ENCODE measurements at places on chromosomes 13 and 19.

GRCh38 chr19:7492558-7492957, 3.7 kb upstream of the PEX11G start:
- DNase-seq: no peak

DNA sequence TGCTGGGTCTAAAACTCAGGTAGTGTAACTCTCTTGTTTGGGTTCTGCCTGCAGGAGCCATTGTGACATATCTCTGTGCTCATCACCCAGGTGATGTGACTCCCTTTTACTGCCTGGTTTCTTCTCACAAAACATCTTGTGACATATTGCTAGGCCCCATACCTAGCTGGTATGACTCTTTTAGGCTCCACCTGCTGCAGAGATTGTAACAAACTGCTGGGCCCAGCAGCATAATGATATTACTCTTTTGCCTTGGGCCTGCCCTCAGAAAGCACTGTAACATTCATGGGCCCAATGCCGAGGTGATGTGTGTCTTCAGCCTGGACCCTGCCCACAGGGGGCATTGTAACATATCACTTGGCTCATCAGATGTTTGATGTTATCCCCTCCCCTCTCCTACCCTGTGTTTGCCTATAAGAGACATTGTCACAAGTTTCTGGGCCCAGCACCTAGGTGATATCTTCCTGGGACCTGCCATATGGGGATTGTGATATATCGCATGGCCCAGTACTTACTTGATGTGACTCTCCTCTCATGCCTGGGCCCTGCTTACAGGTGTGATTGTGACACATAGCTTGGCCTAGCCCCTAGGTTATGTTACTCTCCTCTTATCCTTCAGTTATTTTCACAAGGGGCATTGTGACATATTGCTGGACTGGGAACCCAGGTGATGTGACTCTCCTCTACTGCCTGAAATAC, 18.0 kb upstream of the ZNF681 start:
- DNase-seq: no peak

DNA sequence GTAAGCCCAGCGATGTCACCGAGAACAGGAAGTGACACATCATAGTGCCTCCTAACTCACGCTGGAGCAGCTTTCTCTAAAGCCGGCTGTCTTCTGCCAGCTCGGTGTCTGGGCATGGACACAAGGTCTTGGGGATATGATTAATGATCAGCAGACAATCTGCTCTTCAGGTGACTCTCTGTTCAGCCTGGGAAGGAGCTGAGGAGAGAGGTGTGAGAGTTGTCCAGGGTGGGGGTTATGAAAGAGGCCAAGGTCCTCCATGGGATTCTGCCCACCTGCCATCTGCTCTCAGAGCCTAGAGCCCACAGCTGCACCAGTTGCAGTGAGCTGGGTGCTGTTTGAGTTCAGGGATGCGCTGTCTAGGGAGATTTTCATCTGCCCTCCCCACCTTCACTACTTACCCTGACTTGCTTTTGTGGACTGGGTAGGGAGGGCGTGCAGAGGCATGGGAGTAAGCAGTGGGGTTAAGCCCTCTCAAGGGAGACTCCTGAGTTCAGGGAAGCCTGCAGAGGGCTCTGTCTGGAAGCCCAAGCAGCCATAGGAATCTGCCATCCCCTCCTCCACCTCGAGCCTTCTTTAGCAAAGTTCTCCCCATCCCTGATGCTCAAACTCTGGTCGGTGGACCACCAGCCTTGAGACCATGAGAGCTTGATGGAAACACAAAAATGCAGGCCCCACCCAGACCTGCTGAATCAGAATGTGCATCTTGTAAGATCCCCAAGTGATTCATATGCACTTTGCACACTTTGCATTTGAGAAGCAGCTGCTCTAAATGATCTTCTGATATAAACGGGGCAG, 539.7 kb downstream of the RFC3 start:
- peak; percentile 95 for DNase-seq

DNA sequence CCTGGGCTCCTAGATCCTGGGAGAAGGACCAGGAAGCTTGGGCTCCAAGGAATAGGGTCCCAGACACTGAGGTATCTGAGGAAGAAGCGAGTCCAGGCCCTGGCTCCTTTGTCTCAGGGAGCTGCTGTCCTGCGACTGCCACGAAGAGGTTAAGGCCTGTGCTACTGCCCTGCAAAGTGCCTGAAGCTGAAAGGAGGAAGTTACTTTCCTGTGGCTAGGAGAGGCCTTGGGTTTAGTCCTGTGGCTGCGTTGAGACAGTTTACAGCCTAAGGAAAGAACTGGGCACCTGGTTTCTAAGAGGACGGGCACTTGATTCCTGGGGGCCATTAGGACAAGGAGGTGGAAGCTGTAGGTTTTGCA, 2.8 kb downstream of the MYADM start:
- DNase-seq: no peak

GRCh38 chr19:51644636-51645271, 1.9 kb downstream of the SIGLEC14 start:
- DNase-seq: no peak

DNA sequence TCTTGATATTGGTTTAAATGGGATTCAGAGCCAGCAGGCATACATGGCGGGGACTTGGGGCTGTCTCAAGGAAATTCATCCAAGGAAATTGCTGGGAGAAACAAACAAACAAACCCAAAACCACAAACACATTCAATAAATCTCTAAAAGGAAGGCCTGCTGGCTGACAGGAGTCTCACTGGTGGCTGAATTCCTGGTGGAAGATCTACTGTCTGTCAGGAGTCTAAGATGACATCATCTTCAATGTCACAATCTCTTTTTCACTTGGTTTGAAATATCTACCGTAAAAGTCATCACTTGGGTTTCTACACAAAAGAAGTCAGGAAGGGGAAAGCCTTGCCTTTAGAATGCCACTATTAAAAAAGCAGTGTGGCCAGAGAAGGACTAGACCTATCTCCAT, 87.9 kb downstream of the KLF5 start:
- DNase-seq: no peak

- DNase-seq: no peak
Measured at GRCh38 chr13:80022146-80022545, 318.8 kb downstream of the SPRY2 start.

- DNase-seq: peak; percentile 65
Measured at GRCh38 chr19:13262450-13262849, 112.2 kb downstream of the IER2 start.

GRCh38 chr13:97562962-97563361, 129.0 kb downstream of the RAP2A start:
- no peak for DNase-seq

- DNase-seq: no peak
Measured at GRCh38 chr19:5336195-5336965, 4.2 kb downstream of the PTPRS start.

GRCh38 chr13:94829837-94830365, 117.6 kb upstream of the SOX21 start:
- DNase-seq: no peak

DNA sequence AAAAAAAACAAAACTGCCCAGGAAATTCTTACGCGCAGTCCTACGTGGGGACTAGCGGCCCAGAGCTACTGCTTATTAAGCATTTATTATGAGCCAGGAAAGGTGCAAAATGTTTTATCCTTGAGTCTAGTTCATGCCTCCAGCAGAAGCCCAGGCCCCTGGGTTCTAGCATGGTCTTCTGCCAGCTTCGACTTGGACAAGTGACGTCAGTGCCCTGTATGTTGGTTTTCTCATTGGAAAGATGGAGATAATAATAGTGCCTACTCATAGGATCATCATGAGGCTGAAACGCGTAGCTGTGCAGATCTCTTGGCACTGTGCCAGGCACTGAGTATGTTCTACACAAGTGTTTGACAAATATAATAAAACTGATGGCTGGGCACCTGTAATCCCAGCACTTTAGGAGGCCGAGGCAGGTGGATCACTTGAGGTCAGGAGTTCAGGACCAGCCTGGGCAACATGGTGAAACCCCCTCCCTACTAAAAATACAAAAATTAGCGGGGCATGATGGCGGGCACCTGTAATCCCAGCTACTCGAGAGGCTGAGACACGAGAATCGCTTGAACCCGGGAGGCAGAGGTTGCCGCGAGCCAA, 12.4 kb upstream of the SULT2B1 start:
- DNase-seq: peak; percentile 84

- peak; percentile 69 for DNase-seq
Measured at GRCh38 chr19:56309511-56310185, 5.0 kb downstream of the ZSCAN5A start.

GRCh38 chr13:48642061-48642460, 11.7 kb upstream of the CYSLTR2 start:
- no peak for DNase-seq

DNA sequence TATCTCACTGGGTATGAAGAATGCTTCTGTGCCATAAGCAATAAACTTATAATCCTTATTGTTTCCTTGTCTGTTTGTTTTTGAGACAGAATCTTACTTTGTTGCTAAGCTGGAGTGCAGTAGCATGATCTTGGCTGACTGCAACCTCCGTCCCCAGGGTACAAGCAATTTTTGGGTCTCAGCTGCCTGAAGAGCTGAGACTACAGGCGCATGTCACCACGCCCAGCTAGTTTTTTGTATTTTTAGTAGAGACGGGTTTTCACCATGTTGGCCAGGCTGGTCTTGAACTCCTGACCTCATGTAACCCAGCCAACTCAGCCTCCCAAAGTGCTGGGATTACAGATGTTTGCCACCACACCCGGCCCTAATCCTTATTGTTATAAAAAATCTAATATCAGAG, 112.5 kb downstream of the MYO16 start:
- no peak for DNase-seq

GRCh38 chr19:3045885-3046697, 16.2 kb downstream of the TLE5 start:
- no peak for DNase-seq

DNA sequence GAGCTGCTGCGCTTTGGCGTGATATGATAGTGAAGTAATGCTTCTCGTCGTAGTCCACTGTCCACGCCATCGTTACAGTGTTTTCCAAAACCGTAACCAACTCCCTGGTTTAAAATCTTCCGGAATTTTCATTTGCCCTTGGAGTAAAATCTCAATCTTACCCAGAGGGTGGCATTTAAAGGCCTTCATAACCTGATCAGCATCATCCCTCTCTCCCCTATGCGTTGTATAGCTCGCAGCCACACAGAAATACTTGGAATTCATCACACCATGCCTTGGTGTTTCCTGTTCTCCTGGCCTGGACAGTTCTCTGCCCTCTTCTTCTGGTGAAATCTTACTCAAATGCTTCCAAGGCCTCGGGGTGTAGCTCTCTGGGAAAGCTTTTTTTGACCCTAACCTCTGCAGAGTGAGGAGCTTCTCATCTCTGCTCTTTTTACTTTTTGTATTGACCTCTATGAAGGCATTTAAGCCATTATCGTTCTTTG, 839 bp downstream of the MPHOSPH8 start:
- DNase-seq: peak; percentile 74

GRCh38 chr13:28410096-28410495, 84.8 kb downstream of the FLT1 start:
- no peak for DNase-seq

GRCh38 chr13:77752512-77753069, 55.1 kb downstream of the SLAIN1 start:
- DNase-seq: no peak

GRCh38 chr13:21461131-21461530, 2.0 kb upstream of the ZDHHC20 start:
- no peak for DNase-seq

DNA sequence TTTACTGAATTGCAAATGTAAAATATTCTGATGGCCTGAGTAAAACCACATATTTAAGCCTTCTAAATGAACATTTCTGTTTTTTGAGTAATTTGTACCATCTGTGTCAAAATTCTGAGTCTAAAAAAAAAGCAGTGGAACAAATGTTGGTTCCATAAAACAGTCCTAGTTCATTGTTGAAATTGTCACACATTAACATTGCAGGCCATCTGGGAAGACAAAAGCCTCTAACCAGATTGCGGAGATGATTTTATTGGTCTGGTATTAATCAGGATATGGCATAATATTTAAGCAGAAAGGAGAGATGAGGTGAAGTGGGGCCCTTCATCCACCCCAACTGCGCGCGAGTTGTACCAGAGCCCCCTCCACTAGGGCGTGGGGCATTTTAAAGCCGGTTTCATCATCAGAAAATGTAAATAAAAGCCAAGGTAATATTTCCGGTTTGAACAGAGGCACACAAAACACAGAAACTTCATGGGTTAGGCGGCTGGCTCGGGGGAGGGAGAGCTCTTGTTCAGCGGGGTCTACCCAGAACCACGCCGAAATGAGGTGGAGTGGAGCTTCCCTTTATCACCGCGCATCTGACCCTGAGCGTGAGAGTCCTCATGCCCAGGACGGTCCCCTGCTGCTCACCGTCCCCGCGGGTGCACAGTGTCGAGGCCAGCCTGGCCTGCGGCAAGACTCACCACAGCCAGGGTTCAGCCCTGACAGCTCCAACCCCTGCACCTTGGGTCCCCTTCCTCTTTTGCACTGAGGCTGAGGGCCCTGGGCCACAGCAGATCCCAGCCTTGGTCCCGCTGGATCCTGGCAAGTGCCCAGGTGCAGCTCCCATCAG, 169.2 kb downstream of the URI1 start:
- DNase-seq: no peak

GRCh38 chr13:22152751-22153150, 481.9 kb downstream of the FGF9 start:
- DNase-seq: no peak

GRCh38 chr13:33840402-33840801, 22.5 kb downstream of the RFC3 start:
- DNase-seq: no peak

- DNase-seq: peak; percentile 43
Measured at GRCh38 chr13:30581582-30581981, 36.1 kb upstream of the USPL1 start.

- DNase-seq: no peak
Measured at GRCh38 chr19:56112313-56112709, 8.8 kb downstream of the ZNF787 start.

GRCh38 chr19:37243206-37243632, 25.2 kb downstream of the ZNF383 start:
- no peak for DNase-seq

DNA sequence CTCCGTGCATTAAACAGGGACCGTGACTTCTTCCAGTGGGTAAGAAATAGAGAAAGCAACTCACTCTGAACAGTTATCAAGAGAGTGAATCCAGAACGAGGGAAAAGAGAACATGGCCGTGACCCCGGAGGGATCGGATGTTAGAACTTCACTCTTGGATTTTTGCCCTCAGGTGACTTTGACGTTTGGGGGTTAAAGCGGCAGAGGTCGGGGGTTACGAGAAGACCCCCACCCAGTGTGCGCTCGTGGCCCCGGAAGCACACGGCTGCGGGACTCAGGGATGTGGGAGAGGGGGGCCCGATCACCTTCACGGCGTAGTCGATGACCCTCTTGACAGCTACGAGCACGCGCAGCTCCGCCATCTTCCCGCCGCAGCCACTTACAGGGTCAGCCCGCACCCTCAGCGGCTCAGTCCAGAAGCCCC, at the start of gene ETFB:
Gene ETFB (minus strand): TSS at position 424 of the 424 bp plus-strand sequence. CDS start 62 bp downstream, at position 362.
- DNase-seq: no peak

All from GM23248 (cell line).